ENCODE measurements at places on chromosomes 12 and 14.

GRCh38 chr14:99463974-99464373, 16.7 kb downstream of the SETD3 start:
- DNase-seq, result no peak

- DNase-seq, result no peak
Observed at GRCh38 chr12:81558031-81558430, 201.1 kb downstream of the PPFIA2 start.

DNA sequence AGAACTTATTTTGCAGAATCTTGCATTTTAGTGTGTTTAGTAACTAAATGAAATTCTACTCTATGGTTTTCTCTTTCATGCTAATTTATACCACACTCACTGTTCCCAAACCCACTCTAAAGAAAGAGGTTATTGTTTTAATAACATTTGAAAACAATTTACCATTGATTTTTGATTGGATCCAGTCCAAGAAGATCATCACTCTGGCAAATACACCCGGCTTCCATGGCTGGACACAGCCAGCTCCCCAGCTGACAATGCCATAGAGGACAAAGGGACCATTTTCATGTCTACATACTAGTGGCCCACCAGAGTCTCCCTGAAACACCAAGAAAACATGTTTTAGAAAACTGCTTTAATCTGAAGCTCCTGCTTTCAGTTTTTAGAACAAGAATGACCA, 42.4 kb downstream of the OVCH1 start:
- DNase-seq, result no peak

DNA sequence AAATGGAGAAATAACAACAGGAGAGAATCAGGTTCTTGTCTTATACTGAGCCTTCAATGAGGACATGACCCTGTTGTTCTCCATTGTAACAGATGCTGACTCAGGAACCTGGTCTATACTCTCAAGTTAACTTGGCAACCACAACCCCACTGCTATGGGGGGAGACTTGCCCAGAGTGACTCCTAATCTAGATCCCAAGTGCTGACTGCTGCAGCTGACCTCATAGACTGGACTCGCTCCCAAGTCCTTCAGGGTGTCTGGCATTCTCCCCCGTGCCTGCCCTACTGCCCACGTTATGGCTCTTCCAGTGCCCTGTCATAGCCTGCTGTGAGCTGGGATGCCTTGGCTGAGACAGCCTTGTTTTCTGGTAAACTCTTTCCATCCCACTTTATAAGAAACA, 37.1 kb downstream of the NID2 start:
- no peak for DNase-seq

- no peak for DNase-seq
Observed at GRCh38 chr12:24979976-24980730, 31.3 kb upstream of the BCAT1 start.

- DNase-seq, result no peak
Observed at GRCh38 chr12:10015450-10015849, 5.0 kb downstream of the CLEC12B start.

- no peak for DNase-seq
Observed at GRCh38 chr14:74608959-74609611, 3.0 kb downstream of the LTBP2 start.

GRCh38 chr12:116759783-116760621, 21.9 kb downstream of the RNFT2 start:
- no peak for DNase-seq

DNA sequence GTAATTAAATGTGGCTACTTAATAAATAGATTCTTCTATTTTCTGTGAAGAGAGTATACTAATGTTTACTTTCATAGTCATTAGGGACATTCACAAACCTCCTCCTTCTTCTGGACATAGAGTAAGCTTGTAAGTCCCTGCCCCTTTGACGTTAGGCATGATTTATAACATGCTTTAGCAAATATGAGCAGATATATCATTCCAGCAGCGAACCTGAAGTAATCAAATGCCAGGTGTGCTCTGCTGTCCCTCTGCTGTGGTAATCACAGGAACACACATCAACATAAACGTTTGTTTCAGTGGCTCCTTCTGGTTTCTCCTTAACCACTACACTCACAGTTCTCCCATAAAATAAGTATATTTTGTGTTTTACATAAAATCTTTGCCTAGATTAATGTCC, 961.8 kb downstream of the FLRT2 start:
- no peak for DNase-seq

- DNase-seq, result no peak
Observed at GRCh38 chr12:29609431-29610215, 112.1 kb upstream of the OVCH1 start.

Measured in cortex of kidney (tissue), 1 donor.